Stimulated activated CD8-positive, alpha-beta memory T cell treated with anti-CD3 and anti-CD28 coated beads, Interleukin-15, amount 100 ng/mL, for 1 hour (primary cell): ENCODE measurements at places on chromosomes 7 and 10.

DNA sequence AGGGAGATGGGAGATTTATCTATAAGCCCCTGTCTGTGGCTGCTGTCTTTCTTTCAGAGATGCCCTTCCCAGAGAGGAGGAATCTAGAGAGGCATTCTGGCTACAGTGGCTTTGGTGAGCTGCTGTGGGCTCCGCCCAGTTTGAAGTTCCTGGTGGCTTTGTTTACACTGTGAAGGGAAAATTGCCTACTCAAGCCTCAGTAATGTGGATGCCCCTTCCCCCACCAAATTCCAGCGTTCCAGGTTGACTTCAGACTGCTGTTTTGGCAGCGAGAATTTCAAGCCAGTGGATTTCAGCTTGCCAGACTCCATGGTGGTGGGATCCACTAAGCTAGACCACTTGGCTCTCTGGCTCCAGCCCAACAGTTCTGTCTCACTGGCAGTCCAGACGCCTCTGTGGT lies 951.6 kb downstream of the CCSER2 start:
- DNase-seq, result no peak

DNA sequence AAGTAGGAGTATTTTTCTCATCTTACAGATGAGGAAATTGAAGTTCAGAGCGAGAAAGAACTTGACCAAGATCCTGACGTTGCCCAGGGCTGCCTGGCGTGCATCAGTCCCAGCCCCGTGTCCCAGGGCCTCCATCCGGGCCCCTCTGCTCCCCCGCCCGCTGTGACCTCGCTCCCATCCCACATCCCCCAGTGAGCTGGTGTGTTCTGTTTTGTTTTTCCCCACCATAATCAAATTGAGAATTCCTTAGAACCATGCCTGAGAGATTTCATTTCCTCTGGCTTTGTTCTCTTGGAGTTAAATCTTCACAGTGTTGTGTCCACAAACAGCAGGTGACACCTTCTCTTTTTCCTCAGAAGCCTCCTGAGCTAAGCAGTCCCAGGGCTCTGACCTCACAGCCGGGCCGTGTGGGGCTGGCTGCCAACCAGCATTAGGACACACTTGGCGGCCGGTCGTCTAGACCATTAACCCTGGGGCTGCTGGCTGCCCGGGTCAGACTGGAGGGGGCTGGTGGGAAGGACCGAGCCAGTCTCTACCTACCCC lies 44.3 kb downstream of the PFKP start:
- no peak for DNase-seq

DNA sequence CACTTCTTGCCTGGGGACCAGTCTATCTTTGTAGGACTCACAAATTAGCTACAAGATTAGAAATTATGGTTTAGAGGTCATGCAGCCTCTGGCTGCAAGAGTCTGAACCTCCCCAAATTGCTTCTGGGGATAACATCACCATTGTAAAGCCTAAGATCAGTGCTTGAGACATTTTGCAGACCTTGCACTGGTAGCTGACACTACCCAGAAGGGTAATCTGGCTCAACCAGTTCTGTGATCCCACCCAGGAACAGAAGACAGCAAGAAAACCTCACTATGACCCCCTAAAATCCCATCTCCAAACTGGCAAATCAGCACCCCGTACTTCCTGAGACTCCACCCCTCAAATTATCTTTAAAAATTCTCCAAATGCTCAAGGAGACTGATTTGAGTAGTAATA lies 58.2 kb upstream of the CDK13 start:
- DNase-seq, result no peak

GRCh38 chr7:122082160-122082559 lies 61.9 kb downstream of the AASS start:
- no peak for DNase-seq

- no peak for DNase-seq
These were observed 3.4 kb downstream of the TWIST1 start for GRCh38 chr7:19113855-19114550.

GRCh38 chr10:17062009-17062408 lies 67.6 kb downstream of the CUBN start:
- DNase-seq, result no peak
